ENCODE measurements at places on chromosomes 7 and 10.

DNA sequence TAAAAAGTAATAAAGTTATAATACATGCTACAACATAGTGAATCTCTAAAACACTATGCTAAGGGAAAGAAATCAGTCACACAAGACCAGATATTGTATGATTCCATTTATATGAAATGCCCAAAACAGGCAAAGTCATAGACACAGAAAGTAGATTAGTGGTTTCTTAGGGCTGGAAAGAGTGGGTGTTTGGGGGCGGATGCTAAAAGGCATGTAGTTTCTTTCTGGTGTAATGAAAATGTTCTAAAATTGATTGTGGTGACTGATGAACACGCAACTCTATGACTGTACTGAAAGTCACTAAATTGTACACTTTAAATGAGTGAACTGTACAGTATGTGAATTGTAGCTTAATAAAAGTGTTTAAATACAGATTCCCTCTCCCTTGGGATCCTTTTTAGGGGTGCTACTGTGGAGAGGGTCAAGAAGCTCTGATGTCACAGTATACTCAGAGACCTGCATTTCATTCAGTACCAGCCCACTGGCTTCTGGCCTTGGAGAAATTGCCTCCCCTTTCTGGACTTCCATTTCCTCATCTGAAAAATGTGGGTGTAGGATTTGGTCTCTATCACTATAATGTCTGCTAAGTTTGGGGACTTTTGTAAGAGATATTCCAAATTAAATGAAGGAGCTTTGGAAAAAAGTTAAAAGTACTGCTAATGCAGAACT, 46.4 kb downstream of the AOAH start:
- no peak for DNase-seq

DNA sequence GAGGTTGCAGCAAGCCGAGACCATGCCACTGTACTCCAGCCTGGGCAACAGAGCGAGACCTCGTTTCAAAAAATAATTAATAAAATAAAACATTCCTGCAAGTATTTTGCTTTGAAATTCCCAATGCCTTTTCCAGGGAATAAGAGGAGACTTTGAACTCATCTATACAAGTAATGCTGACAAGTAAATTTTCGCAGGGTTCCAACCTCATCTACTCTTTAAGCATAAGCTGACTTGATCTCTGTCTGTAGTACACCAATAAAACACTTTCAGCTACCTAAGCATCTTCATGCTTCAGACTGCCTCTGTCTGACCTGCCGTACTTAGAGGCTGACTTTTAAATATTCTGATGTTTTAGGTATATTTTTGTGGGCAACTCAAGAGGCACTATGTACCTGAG, 13.7 kb upstream of the BEND7 start:
- DNase-seq, result no peak

DNA sequence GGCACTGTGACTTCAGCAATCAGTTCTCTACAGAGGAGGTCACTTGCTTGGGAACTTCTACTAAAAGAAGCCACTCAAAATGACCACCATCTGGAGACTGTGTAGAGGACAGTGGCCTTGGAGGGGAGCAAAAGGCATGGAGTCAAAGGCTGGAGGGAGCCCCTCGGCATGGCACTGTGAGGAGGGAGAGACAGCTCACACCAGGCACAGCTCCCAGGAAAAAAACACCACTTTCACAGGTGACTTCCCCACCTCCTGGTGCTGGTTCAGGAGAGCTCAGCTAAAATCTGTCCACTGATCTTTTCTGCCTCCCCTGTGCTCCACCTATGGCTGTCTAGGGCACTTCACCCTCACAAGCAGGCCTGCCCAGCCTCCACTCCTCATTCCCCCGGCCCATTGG, 649.4 kb upstream of the MGMT start:
- DNase-seq, result no peak

GRCh38 chr7:35004531-35005095, 32.7 kb downstream of the DPY19L1 start:
- no peak for DNase-seq

- DNase-seq, result no peak
These were observed 85.4 kb downstream of the JAZF1 start for GRCh38 chr7:28095231-28095630.

DNA sequence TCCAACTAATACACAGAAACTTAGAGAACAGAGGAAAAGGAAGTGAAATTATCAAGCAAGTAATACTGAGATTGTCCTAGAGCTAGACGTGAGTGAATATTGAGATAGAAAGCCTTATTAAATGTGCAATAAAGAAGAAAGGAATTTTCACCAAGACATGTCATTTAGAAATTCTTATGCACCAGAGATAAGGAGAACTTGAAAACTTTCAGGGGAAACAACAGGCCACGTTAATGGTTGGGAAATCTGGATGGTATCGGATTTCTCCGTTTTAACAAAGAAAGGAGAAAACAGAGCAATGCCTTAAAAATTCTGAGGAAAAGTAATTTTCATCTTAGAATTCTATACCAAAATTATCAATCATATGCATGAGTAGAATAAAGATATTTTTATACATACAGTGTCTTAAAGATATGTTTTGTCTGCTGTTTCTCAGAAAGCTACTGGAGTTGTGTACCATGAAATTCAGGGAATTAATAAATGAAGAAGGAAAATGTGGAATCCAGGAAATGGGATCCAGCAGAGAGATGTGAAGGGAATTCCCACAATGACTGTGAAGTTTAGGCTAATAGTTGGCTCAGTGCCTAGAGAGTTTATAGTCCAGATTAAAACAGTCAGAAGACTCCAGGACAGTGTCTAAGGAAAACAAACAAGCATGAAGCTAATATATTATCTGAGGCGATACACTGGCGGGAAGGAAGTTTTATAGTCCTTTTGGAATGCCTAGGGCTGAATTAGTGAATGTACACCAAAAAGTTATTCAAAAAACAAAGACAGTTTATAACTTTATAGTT, 159.5 kb downstream of the PPP1R9A start:
- DNase-seq, result no peak

DNA sequence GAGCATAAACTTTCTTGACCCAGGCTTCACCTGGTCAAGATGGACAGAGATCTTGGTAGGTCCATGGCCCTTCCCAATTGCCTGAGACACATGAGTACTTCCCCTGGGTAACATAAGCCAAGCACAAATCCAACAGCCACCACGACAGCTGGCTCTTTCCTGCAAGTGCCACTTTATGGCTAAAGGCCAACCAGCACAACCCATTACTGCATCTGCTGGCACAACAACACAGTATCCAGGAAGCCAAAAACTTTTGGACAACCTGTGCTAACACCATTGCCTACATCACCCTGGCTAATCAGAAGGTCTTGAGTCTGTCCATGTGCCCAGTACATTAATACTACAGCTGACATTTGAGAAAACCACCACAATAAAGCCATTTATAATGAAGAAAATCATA, 548.0 kb upstream of the SEMA3D start:
- DNase-seq, result no peak

All from stimulated activated CD8-positive, alpha-beta memory T cell treated with anti-CD3 and anti-CD28 coated beads, Interleukin-2, amount 100 ng/mL, for 1 hour (primary cell).